Spinal cord (tissue), 10 donors: ENCODE measurements at places on chromosomes 5 and 9. TPM values are rescaled to one million over a fixed set of nuclear protein-coding genes. Genes with fewer than 3 reads are reported as not detected.

Gene OLFML2A
- polyA plus RNA-seq = 20.6 TPM

Gene PCDHA11
- polyA plus RNA-seq = 13.0 TPM

Gene CATSPER3
- polyA plus RNA-seq = 0.75 TPM

Gene DHX29
- 22.3 TPM for polyA plus RNA-seq

Gene PCDHGB2
- 9.0 TPM for polyA plus RNA-seq

Gene LCN1
- polyA plus RNA-seq = not detected

Gene IL13
- 0.18 TPM for polyA plus RNA-seq

Gene DTWD2
- polyA plus RNA-seq = 7.1 TPM

Gene HK3
- polyA plus RNA-seq = 1.6 TPM

Gene DNM1
- polyA plus RNA-seq = 265 TPM

Gene C5orf63
- 9.2 TPM for polyA plus RNA-seq

Gene DNAJC25
- polyA plus RNA-seq = 11.8 TPM

Gene TPPP
- polyA plus RNA-seq = 57.8 TPM

Gene C5orf34
- 4.5 TPM for polyA plus RNA-seq

Gene PCDHA8
- polyA plus RNA-seq = 0.63 TPM

Gene CDC20B
- 0.41 TPM for polyA plus RNA-seq

Gene TRIM36
- 35.8 TPM for polyA plus RNA-seq

Gene SMIM3
- 10.5 TPM for polyA plus RNA-seq

Gene F12
- polyA plus RNA-seq = 14.7 TPM

Gene ACER2
- 2.7 TPM for polyA plus RNA-seq

Gene SCGB3A2
- polyA plus RNA-seq = not detected

Gene ZDHHC11B
- 24.9 TPM for polyA plus RNA-seq
